Daoy (cell line): ENCODE measurements at places on chromosomes 5 and 9. TPM values are rescaled to one million over a fixed set of nuclear protein-coding genes. Genes with fewer than 3 reads are reported as not detected.

GRCh38 chr9:87109231-87109631 is 161.9 kb upstream of the GAS1 start:
- DNase-seq = peak; percentile 51

GRCh38 chr5:16702964-16703363 is 86.2 kb upstream of the RETREG1 start:
- DNase-seq = no peak

DNA sequence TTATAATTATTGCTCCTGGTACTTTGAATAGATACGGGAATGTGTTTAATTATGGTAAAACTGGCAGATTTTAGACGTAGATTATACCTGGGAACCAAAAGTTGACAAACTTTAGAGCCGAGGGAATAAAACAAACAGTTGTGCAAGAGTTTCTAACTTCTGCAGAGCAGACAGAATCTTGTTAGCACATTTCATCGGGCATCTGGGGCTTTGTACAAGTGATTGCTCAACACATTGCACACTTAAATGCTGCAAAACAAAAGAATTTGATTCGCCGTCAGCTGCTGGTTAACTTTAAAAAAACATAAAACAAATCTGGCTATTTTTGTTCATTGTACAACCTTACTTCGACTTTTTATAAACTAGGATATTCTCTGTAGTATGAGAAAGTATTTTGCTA is 398.1 kb downstream of the MAN2A1 start:
- DNase-seq = no peak

The SLC46A2 gene
- not detected in 2 replicates for total RNA-seq

GRCh38 chr5:57738301-57738700 is 255.7 kb upstream of the ACTBL2 start:
- DNase-seq = no peak

The CSF2 gene
- 16.4 and 25.3 TPM in 2 replicates for total RNA-seq

- no peak for DNase-seq
Measured at GRCh38 chr5:1723476-1723875, 76.2 kb downstream of the MRPL36 start.

The CLIC3 gene
- 0.18 and 3.9 TPM in 2 replicates for total RNA-seq

The AUH gene
- total RNA-seq = 21.4 and 29.0 TPM in 2 replicates

The TRIP13 gene
- total RNA-seq = 83.4 and 88.9 TPM in 2 replicates

The BTNL8 gene
- total RNA-seq = not detected in 2 replicates

- DNase-seq = peak; percentile 67
Measured at GRCh38 chr9:20640331-20641187, 18.3 kb upstream of the MLLT3 start.

- no peak for DNase-seq
Measured at GRCh38 chr9:114454652-114455051, 50.6 kb downstream of the WHRN start.

The TCERG1 gene
- 66.2 and 94.8 TPM in 2 replicates for total RNA-seq

DNA sequence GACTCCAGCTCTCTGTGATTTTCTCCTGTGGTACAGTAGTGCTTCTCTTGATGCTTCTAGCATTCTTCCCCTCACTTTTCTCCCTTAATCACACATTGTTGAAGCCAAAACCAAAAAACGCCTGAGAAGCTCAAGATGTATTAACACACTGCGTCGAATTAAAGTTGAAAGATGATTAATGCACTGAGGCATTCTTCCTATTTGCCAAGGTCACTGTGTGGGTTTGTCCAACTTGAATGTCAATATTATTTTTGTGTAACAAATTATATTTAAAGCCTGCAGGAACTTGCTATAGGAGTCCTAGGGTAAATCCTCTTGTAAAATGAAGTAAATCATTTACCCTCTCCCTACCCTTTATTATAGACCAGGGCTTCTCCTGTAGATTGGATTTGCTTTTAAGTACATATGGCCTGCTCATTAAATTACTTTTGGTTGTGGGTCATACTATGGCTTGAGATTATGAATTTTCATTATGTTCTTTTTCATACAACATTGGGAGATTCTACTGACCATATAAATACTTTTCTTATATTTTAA is 68.1 kb downstream of the GDA start:
- DNase-seq = no peak

The TRIM14 gene
- 6.6 and 9.2 TPM in 2 replicates for total RNA-seq

- no peak for DNase-seq
Measured at GRCh38 chr9:20262611-20263010, 359.7 kb downstream of the MLLT3 start.

The GGTA1 gene
- total RNA-seq = not detected in 2 replicates

DNA sequence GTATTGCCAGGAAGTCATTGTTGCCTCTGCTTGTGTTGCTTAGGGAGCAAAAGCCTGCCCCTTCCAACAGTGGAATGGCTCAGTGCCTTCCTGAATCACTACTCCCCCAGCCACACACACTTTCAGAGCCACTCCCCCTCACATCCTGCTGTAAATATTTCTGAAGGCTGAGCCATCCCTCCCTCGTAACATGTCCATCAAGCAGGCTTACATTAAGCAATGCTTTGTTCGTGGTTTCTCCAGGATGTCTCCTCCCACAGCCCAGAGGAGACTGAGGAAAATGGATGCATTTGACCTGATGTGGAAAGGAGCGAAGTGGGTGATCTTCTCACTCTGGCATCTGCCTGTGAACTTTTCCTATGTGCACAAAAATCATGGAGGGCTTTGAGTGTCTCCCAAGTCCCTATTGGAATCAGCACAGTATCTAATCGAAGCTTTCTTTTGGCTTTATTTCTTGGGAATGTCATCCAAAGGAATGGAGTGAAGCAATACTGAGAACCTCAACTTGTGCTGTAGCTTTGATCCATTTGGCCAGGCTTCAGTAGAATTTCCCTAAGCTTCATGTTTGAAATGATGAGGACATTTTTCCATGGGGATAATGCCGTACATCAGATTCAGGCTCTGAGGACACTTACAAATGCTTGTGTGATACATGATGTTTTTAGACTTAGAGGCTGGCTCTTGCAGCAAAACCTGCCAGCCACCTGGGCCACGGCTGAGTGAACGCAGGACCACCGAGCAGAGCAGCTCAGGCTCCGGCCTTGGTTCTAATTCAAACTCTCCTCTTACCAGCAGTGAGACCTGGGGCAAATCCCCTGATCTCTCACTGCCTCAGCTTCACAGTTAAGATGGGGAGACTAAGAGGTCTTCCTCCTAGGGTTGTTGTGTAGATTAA is 389.1 kb downstream of the ENC1 start:
- DNase-seq = peak; percentile 92

DNA sequence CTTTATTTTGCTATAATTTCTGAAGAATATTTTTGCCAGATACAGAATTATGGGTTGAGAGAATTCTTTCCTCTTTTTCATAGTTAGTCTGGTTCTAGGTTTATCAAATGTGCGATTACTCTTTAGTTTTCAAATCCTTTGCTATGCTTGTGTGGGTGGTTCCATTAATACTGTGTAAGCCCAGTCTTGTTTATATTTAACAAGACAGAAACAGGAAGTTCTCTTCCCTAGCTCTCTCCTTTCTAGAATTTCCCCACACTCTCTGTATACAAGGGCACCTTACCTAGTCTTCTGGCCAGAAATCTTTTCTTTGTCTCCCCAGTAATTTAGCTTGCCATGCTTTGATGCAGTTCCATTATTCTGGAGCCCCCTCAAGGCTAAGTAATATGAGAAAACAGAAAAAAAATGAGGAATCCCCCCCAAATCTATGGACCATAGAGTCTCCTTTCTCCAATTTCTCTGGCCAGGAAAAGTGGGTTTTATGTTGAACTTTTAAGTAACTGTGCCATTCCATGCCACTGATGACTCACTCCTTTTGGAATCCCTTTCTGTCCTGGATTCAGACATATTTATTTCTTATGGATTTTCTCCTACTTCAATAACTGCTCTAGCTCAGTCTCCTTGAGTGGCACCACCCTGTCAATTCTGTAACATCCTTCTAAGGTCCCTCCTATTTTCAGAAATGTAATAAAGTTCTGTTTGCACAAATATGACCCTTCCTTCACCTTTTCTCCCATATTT is 1714.1 kb downstream of the EFNA5 start:
- no peak for DNase-seq

DNA sequence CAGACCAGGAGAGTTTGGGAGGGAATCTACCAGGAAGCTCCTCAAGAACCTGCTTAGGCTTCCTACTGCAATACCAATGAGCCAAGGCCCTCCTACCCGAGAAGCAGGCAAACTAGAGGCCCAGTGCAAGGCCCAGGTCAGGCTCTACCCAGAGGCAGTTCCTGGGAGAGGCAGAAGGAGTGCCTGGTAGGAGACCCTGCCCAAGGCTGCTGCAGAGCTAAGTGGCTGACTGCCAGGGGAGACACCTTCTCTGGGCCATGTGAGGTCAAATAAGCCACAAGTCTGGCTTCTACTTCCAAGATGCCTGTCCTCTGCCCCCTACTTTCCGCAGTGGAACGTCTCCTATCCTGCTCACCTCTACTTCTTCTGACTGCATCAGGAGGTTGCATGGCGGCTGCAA is 17.8 kb downstream of the ACSL6 start:
- DNase-seq = no peak

DNA sequence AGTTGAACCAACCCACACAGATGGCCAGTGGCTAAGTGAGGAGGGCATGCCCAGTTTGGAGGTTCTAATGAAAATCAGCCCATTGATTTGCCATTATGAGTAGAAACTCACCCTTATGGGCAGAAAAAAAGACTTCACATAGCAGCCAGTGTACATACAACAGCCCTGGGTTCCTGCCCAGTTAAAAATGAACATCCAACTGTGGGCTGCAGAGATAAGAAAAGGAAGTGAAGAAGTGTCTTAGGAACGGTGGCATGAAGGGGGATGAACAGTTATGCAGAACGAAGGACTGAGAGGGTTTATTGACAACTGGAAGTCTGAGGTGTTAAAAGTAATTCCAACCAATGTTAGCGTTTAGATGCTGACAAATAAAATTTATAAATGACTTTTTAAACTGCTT is 118.4 kb downstream of the MARCHF3 start:
- DNase-seq = no peak

DNA sequence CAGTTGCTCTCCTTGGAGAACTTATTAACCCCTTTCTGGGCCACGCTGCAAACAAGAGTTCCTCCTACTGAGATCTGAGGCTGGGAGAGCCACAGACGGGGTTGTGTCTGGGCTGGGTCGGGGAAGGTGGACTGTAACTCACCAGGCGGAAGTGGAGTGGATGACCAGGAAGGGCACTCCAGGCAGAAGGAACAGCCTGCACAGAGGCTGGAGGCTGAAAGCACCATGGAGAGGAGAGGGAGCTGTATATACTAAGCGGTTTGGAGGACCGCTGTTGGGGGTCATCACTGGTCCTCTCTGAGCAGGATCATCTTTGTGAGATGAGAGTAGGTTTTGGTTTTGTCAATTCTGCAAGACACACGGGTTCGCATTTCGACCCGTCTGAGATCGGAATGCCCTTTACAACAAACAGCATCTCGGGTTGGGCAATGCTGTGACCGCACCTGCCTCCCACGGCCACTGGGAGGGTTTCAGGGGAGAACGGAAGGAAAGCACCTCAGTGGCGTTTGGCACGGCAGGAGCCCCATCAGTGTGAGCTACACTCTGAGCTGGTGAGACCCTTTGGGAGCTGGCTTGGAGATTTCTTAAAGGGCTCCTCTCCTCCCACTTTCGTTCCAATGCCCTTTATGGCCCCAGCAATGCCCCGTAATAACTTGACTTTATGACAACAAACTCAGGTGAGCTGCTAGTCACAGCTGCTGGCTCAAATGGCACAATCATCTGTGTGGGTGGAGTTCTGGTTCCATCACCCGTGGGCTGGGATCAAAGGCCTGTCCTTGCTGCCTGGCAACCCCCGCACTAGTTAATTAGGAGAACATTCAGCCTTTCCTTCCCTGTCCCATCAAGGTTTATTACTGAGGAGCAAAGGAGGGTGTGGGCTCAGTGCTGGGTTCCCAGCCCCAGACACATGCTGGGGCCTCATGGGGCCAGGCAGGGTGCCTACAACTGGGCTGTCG is 18.7 kb upstream of the NEURL1B start:
- DNase-seq = no peak

DNA sequence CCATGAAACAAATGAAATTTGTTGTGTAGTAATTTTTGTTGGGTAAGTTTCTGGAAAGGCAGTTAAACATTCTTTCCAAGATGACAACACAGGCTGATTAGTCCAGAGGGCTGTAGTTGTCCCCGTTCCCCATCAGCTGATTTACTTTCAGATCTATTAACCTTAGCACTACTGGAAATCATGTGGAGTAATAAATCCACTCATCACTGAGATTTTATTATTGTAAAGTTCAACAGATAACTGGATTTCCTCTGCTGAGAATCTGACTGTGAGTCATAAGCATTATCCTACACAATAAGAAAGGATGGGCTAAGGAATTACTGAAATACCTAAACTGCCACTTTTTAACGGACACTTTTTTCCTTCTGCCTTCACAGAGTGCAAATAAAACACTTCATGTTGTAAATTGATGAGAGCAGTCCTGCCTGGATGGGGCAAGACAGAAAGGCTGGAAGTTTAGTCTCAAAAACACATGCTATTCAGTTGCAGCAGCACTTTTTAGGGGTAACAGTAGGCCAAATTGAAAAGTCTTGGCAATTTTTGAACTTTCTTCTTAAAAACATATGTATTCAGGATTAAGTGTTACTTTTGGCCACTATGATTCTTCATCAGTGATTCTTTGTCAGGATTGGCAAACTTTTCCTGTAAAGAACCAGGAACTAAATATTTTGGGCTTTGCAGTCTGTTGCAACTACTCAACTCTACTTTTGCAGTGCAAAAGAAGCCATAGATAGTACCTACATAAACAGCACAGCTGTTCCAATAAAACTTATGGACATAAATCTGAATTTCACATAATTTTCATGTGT is 7.0 kb downstream of the STOM start:
- peak; percentile 17 for DNase-seq

- no peak for DNase-seq
Measured at GRCh38 chr9:122789256-122790046, 718 bp downstream of the OR5C1 start.

GRCh38 chr9:127133739-127134167 is 11.3 kb upstream of the ANGPTL2 start:
- DNase-seq = peak; percentile 74

DNA sequence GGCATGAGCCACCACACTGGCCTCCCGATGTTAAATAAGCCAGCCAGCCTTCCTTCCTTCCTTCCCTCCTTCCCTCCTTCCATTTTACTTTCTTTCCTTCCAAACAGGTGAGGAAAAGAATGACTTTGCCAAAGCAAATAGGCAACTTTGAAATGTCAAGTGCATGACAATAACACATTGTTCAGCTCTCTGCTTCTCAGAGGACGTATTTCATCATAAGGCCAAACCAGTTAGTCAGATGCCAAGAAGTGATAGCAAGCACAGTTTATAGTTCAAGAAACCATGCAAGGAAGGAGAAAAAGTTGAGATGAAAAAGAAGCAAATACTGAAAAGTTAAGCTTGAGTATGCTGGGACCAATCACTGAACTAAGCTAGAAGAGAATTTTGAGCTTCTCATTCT is 29.5 kb downstream of the POU4F3 start:
- DNase-seq = no peak

GRCh38 chr9:105475302-105475701 is 27.5 kb downstream of the FSD1L start:
- no peak for DNase-seq
